Fibroblast of the aortic adventitia (primary cell): ENCODE measurements at places on chromosomes 11 and 22.

DNA sequence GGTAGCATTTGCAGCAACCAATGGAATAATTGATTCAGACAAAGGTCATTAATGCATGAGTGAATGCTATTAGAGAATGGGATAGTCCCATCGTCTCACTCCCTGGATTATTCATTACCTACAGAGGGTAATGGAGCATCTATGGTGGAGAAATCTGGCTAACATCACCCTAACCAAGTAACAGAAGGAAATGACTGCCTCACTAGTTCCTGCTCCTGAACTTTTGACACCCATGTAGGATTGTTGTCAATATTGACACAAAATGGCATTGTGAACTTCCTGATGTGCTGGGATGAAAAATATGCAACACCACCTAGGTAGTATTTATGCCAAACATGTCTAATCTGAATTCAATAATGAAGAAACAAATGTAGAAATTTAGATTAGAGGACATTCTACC is 44.0 kb upstream of the KIRREL3 start:
- DNase-seq: no peak

DNA sequence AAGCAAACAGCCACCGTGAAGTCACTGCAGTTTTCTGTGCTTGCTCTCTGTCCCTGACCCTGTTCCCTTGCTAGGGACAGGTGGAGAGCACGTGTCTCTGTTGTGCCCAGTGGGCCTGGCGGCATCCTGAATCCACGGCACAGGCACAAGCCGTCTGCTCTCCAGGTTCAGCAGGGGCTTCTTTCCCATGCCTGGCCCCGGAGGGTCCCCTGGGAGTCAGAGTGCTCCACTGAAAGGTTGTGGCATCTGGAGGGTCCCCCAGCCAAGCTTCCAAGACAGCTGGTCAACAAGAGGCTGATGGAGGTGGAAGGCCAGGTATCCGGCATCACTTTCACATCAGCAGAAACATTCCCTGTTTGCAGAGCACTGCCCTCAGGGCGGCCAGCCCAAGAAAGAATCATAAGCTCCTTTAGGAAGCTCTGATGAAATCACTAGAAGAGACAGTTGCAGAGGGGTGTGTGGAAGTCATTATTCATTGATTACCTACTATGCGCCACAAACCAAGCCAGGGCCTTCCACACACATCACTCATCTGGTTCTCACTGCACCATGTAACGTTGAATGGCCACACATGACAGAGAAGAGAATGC is 346.4 kb upstream of the B3GAT1 start:
- DNase-seq: no peak

DNA sequence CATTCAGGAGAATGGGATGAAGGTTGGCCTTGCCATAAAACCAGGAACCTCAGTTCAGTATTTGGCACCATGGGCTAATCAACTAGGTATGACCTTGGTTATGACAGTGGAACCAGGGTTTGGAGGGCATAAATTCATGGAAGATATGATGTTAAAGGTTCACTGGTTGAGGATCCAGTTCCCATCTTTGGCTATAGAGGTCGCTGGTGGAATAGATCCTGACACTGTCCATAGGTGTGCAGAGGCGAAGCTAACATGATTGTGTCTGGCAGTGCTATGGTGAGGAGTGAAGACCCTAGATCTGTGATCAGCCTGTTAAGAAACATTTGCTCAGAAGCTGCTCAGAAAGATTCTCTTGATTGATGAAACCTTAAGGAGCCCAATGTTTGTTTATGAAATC is 5.7 kb downstream of the NF2 start:
- no peak for DNase-seq

GRCh38 chr11:92765965-92766371 is 203.5 kb upstream of the MTNR1B start:
- DNase-seq: peak; percentile 3

- DNase-seq: no peak
These were observed 43.1 kb downstream of the TYR start for GRCh38 chr11:89220684-89221339.

- DNase-seq: no peak
These were observed 225.3 kb upstream of the B3GAT1 start for GRCh38 chr11:134637091-134638015.

GRCh38 chr11:125141686-125142535 is 22.6 kb upstream of the PKNOX2 start:
- DNase-seq: peak; percentile 36

DNA sequence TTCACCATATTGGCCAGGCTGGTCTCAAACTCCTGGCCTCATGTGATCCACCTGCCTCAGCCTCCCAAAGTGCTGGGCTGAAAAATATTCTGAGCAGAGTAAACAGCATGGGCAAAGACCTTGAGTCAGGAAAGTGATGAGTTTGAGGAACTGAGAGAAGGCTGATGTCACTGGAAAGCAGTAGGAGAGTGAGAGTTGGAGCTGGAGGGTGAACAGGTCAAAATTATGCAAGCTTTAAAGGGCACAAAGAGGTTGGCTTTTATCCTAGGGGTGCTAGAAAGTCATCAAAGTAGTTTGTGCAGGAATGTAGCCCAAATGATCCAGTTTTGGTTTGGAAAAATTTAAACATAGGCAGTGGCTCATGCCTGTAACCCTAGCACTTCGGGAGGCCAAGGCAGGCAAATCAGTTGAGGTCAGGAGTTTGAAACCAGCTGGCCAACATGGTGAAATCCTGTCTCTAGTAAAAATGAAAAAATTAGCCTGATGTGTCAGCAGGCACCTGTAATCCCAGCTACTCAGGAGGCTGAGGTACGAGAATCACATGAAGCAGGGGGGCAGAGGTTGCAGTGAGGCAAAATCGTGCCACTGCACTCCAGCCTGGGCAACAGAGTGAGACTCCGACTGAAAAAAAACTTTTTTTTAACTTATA is 44.7 kb upstream of the CXCR5 start:
- DNase-seq: no peak

DNA sequence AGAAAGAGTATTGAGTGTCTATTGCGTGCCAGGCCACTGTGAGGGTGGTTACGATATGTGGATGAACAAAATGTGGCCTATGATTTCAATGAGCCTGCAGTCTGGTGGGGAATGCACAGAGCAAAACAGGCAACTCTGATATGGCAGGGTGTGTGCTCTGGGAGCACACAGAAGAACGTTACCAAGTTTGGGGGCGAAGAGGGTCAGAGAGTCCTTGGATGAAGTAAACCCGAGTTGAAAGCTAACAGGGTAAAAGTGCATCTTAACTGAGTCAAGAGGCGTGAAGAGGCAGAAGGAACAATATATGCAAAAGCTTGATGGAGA is 258 bp downstream of the CFAP68 start:
- no peak for DNase-seq

DNA sequence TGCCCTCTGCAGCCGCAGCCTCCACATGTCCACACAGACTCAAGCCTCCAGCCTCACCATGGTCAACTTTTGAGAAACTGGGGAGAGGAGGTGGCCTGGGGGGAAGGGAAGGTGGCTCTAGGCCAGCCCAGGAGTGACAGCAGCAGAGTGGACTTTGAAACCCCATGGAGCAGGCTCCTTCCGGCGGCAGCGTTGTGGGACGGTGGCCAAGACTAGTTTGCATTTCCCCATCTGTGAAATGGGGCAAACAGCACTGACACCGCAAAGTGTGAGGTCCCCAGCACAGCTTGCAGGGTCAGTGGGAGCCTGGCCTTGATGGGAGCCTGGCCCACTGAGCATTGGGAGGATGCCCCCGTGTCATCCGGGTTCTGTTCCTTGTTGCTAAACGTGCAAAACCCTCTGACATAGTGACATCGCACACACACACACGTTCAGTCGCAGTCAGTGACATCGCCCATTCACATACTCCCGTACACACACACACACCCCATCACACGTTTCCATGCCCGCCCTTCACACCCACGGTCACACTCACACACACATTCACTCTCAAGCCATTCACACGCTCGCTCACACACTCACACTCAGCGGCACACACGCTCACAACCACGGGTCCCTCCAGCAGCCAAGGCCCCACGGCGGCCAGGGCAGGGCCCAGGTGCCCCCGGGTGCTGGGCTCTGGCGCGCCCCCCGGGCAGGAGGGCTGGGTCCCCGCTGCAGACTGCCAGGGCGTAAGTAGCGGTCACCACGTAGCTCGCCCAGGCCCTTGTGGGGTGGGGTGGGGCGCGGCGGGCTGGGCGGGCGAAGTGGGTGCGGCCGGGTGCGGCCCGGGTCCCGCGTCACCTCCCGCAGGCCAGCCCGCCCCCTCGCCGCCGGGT is 585 bp downstream of the CYB5R3 start:
- DNase-seq: peak; percentile 34

DNA sequence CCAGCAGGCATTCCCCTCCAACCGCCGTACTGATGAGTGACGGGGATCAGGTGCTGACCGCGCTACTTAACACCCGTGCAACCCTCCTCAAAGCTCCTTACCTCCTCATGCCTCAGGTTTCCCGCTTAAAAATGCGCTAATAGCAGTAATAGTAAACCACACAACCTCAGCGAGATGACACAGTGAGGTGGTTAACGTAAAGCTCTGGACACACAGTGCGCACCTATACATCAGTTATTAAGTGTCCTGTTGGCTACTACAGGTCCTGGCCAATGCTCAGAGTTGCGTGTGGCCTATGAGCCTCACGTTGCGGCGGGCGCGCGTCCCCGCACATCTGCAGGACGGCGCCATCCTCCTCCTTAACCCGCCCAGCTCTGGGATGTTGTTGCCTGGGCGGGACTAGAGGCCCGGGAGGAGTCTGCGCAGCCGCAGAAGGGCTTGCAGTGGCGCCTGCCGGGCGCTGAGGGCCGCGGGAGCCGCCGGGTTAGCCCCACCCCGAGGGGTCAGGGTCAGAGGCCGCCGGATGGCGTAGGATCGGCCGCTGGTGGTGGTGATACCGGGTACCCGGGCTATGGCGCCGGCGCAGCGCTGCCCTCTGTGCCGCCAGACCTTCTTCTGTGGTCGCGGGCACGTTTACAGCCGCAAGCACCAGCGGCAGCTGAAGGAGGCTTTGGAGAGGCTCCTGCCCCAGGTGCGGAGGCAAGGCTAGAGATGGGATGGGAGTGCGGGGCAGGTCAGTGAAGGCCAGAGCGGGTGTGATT is at the start of gene CENATAC:
TSS of gene CENATAC (plus strand) at position 512 of the 761 bp plus-strand sequence. CDS start at position 572, 60 bp downstream.
- peak; percentile 82 for DNase-seq

DNA sequence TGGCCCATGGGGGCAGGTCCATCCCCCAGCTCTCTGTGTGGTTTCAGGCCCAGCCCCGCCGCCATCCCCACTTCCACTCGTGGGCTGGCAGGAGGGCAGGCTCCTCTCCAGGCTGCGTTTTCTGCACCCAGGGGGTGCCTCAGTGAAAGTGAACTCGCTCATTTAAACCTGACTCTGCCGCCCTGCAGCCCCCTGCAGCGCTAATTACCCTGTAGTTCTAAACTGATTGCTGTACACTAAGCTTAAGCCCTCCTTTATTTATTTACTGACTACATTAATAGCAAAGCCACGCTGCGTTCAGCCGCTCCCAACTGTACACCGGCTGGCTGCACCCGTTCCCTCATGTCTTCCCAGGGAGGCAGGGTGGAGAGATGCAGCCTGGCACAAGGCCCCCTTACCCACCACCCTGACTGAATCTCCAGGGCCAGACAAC is 36.6 kb upstream of the NNMT start:
- DNase-seq: no peak

DNA sequence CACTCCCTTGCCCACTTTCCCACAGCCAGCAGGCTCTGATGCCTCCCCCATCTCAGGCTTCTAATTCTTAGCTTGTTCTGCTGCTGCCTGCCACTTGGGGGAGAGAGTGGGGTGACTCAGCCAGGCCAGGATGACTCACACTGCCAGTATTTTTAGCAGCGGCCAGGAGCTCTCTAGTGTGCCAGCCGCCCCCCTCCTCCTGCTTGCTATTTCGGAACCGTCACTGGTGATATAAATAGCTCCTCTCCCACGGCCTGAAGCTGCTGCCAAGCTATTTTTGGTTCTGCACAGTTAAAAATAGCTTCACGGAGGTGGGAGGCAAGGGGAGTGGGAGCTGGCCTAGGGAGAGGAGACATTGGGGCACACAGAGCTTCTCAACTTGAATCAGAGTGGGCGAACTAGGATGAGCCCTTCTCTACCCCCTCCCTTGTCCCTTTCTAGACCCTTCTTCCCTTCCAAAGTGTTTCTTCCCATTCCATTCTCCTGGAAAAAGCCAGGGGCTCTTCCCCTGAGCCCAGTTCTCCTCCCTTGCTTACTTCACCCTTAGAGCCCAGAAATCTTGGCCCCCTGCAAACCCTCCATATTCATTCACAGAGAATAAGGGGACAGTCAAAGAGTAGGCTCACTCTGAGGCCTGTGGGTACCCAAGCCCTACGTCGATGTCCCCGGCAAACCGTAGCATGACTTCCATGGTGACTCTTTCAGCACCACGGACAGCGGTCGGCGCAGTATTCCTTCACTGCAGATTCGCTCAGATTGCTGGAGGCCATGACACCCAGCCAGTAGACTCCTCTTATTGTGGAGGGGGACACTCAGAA is 2.5 kb upstream of the NPAS4 start:
- peak; percentile 95 for DNase-seq

DNA sequence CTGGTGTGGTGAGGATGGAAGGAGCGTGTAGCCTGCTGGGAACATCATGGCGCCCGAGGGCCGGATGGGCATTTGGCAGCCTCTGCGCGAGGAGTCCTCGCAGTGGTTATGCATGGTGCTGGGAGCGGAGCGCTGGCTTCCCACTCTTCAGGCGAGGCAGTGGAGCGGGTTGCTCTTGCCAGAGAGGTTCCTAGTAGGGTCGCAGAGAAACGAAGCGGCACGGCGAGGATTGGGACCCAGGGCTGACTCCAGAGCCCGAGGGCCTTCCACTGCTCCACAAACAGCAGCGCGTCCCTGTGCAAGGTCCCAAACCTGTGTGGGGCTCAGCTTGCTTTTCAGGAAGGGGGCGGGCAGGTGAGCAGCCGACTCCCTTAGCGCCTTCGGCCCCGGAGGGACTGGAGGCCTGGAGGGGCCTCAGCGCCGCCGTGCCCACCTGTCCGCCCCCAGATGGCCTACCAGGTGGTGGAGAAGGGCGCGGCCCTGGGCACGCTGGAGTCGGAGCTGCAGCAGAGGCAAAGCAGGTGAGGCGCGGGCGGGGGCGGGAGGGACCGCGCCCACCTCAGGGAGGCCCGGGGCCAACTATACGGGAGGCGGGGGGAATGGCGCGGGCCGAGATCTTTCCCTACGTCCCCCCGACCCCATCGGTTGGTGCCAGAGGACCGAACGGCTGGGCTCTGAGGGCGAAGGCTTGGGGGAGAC is 7.2 kb downstream of the ATG16L2 start:
- DNase-seq: no peak

- DNase-seq: no peak
These were observed 997 bp downstream of the DEAF1 start for GRCh38 chr11:693887-694562.

- peak; percentile 34 for DNase-seq
These were observed 78.1 kb upstream of the PRR5 start for GRCh38 chr22:44623771-44624510.

GRCh38 chr11:110513846-110514437 is 84.2 kb downstream of the FDX1 start:
- peak; percentile 84 for DNase-seq

DNA sequence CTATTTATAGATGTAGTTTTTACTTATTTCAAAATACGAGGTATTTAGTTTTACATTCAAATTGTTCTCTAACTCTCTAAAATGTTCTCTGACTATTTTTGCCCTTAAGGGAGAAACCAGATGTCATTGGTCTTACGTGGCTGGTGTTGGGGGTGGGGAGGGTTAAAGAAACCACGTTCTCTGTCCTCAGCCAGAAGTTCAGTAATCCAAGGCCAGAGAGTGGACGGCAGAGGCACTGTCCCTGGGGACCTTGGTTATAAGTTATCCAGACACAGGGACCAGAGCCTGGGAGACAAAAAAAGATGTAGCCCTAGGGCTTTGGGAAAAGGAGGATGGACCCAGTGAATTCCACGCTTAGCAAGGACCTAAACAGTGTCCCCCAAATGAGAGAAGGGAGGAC is 706 bp upstream of the OR51E1 start:
- no peak for DNase-seq
